Muscle of leg (tissue), 16 donors: ENCODE measurements at places on chromosomes 3 and 15.

DNA sequence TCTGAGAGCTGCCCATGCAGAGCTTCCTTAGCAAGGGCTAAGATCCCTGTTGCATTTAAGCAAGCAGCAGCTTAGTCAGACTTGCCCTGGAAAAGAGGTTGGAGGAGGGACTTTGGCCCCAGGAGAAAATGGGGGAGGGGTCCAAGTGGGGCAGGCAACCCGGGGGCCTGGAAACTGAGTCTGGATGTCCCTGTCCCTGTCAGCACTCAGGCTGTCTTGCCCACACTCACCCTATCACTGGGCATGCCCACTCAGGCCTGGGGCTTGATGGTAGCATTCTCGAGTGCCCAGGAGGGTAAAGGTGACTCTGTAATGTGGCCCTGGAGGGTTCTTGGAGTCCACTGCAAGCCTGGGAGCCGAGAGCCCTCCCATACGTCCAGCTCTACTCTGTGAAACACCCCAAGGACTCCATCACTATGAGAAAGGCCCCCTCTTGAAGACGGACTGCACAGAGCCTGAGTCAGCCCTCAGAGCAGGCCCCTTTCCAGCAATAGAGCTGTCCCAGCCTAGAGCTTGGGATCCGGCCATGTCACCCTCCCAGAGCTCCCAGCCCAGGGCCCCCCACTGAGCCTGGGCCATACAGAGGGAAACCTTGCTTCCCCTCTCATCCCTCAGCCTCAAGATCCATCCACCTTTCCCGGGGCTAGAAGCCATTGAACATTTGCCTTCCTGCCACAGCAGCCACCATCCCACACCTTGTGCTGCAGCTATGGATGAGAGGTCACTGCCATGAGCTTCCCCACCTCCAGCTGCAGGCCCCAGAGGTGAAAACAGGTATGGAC lies 13.4 kb downstream of the MYL3 start:
- H3K27ac ChIP-seq, result no peak overlapping the region
- peaks cover 45% of the 10 kb centered on the region for H3K4me1 ChIP-seq
- H3K27me3 ChIP-seq, result peaks cover 7% of the 10 kb centered on the region
- H3K36me3 ChIP-seq, result no peaks in the 10 kb centered on the region
- no peak for DNase-seq

- H3K4me3 ChIP-seq, result no peak overlapping the region
- peaks cover 44% of the 10 kb centered on the region for H3K36me3 ChIP-seq
- H3K27me3 ChIP-seq, result no peaks in the 10 kb centered on the region
- no peaks in the 10 kb centered on the region for H3K4me1 ChIP-seq
- DNase-seq, result no peak
- H3K27ac ChIP-seq, result no peak overlapping the region
These were observed 37.1 kb downstream of the RAB11A start for GRCh38 chr15:65906396-65906795.

DNA sequence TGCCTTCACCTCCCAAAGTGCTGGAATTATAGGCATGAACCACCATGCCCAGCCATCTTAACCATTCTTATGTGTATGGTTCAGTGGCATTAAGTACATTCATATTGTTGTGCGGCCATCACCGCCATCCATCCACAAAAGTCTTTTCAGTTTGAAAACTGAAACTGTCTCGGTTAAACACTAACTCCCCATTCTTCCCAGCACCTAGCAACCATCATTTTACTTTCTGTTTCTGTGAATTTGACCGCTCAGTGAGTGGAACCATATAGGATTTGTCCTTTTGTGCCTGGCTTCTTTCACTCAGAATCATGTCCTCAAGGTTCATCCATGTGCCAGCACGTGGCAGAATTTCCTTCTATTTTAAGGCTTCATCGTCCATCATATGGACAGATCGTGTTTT lies 5.8 kb downstream of the MCM2 start:
- no peak overlapping the region for H3K27ac ChIP-seq
- H3K4me3 ChIP-seq, result no peak overlapping the region
- H3K27me3 ChIP-seq, result no peaks in the 10 kb centered on the region
- peaks cover 36% of the 10 kb centered on the region for H3K4me1 ChIP-seq

- no peaks in the 10 kb centered on the region for H3K27me3 ChIP-seq
- H3K36me3 ChIP-seq, result no peaks in the 10 kb centered on the region
- H3K27ac ChIP-seq, result peak overlapping the region; percentile 33
- DNase-seq, result peak; percentile 62
- peak overlapping the region; percentile 52 for H3K4me3 ChIP-seq
These were observed 160.9 kb downstream of the TIGIT start for GRCh38 chr3:114454551-114455251.

GRCh38 chr3:186044427-186044826 lies 64.5 kb downstream of the ETV5 start:
- H3K27me3 ChIP-seq, result no peaks in the 10 kb centered on the region
- H3K4me3 ChIP-seq, result no peak overlapping the region
- no peak for DNase-seq
- peaks cover 8% of the 10 kb centered on the region for H3K36me3 ChIP-seq

- H3K27ac ChIP-seq, result no peak overlapping the region
- H3K4me1 ChIP-seq, result peaks cover 8% of the 10 kb centered on the region
- no peak overlapping the region for H3K4me3 ChIP-seq
These were observed 3.5 kb downstream of the SLC28A1 start for GRCh38 chr15:84887938-84888337.

DNA sequence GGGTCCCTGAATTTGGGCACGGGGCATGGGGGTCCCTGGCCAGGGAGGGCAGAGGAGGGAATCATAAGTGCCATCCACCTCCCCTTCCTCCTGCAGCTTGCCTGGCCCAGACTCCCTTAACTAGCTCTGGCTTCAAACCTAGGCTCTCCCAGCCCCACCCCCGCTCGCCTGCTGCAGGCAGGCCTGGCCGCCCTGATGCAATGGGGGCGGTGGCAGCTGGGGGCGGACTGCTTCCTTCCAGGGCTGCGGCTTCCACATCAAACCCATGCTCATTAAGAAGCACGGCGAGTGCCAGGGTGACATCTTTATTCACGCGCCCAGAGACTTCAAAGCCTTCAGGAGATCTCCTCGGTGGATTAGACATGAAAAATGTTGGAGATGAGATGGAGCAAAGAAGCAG lies 123.1 kb downstream of the TPRA1 start:
- H3K27me3 ChIP-seq, result peaks cover 22% of the 10 kb centered on the region
- no peaks in the 10 kb centered on the region for H3K36me3 ChIP-seq
- no peak overlapping the region for H3K27ac ChIP-seq
- no peak for DNase-seq
- H3K4me3 ChIP-seq, result no peak overlapping the region

GRCh38 chr3:96959901-96960641 lies 145.7 kb downstream of the EPHA6 start:
- H3K4me3 ChIP-seq, result no peak overlapping the region
- peak; percentile 49 for DNase-seq
- no peaks in the 10 kb centered on the region for H3K4me1 ChIP-seq
- no peak overlapping the region for H3K27ac ChIP-seq
- H3K36me3 ChIP-seq, result no peaks in the 10 kb centered on the region

DNA sequence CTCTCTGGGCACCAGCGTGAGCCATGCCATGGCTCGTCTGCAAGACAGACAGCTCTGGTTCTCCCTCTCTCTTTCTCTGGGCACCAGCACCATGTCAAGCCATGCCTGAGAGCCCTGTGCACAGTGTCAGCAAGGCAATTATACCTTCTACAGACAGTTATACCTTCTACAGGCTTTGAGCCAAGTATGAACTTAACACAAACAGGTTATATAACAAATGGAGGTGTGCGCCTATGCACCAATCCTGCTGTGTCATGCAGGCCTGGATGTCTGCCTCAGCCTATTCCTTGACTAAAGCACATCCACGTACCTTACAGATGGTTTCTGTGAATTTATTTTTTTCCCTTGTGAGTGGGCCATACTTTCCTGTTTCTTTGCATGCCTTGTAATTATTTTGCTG lies 5.9 kb upstream of the FBXL2 start:
- no peak for DNase-seq
- H3K27ac ChIP-seq, result no peak overlapping the region
- H3K36me3 ChIP-seq, result no peaks in the 10 kb centered on the region
- H3K4me1 ChIP-seq, result no peaks in the 10 kb centered on the region
- H3K4me3 ChIP-seq, result no peak overlapping the region

DNA sequence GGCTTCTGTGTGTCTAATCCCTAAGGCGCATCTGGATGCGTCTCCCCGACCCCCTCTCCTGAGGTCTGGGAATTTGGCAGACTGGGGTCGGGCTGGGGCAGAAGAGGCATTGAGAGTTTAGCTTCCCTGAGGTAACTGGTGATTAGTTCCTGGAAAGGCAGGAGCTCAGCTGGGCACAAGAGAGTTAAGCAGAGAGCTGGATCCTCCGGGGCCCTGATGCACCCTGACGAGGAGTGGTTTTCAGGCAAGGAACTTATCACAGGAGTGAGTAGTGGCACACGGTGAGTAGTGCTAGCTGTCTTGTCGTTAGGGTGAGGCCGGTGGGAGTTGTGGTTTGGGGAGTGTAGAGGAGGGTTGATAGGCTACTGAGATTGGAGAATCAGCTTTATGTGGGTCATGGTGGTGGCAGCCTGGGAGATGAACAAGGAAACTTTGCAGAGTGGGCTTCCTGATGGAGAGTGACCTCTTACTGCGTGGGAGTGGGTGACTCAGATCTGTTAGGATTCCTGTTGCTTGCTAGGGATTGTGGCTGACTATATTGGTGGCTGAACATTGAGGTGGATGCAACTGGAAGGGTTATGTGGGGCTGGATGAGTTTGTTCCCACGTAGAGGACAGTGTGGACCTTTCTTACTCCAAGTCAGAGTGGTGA lies 897 bp downstream of the RAD54L2 start:
- DNase-seq, result no peak
- peaks cover 9% of the 10 kb centered on the region for H3K36me3 ChIP-seq
- no peaks in the 10 kb centered on the region for H3K27me3 ChIP-seq
- peak overlapping the region; percentile 83 for H3K27ac ChIP-seq

GRCh38 chr3:169764312-169764881 lies 463 bp downstream of the TERC start:
- peak overlapping the region; percentile 93 for H3K4me3 ChIP-seq
- H3K36me3 ChIP-seq, result no peaks in the 10 kb centered on the region
- peak; percentile 80 for DNase-seq
- peak overlapping the region; percentile 98 for H3K27ac ChIP-seq

- H3K4me3 ChIP-seq, result no peak overlapping the region
- no peak overlapping the region for H3K27ac ChIP-seq
- DNase-seq, result no peak
- no peaks in the 10 kb centered on the region for H3K36me3 ChIP-seq
- no peaks in the 10 kb centered on the region for H3K27me3 ChIP-seq
These were observed 87.2 kb downstream of the B3GNT5 start for GRCh38 chr3:183340222-183340621.

DNA sequence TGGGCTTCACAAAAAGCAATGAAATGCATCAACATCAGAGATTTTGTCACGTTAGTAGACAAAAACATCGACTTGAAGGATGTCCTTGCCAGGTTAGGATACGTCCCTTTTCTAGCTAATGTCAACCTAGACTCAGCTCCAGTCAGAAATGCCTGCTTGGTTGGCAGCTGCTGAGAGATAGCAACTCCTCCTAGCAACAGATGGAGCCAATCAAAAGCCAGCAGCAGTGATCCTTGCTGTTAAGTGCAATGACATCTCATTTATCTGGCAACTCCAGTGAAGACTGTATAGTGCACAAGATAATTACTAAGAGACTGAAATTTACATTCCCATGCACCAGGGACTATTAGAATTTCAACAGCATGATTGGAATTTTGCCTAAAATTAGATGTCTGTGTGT lies 424.1 kb downstream of the FGF12 start:
- no peaks in the 10 kb centered on the region for H3K4me1 ChIP-seq
- H3K4me3 ChIP-seq, result no peak overlapping the region
- H3K27ac ChIP-seq, result no peak overlapping the region
- no peaks in the 10 kb centered on the region for H3K36me3 ChIP-seq

DNA sequence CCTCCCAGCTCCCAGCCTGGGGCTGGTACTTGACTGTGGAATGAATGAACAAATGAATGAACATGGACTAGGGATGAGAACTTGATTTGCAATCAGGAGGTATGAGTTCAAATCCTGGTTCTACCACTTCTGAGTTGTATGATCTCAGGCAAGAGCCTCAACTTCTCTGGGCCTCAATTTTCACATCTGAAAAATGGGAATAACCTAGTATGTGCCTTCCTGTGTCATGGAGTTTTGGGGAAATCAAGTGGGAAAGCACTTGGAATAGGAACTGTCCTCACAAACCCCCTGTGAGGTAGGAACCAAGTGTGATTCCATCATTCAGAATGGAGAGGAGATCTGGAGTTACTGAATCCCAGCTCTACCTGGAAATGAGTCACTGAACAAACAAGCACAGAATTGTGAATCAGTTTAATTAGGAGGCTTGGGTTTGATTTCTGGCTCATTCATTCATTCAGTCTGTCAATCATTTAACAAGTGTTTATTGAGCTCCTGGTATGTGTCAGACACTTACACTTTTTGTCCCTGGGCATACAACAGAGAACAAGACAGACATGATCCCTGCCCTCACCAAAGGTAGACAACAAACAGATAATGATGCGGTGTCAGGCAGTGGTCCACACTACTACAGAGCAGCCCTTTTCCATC lies 29.7 kb downstream of the DNASE1L3 start:
- H3K27me3 ChIP-seq, result peaks cover 3% of the 10 kb centered on the region
- H3K27ac ChIP-seq, result no peak overlapping the region
- no peak overlapping the region for H3K4me3 ChIP-seq
- peaks cover 6% of the 10 kb centered on the region for H3K4me1 ChIP-seq
- no peaks in the 10 kb centered on the region for H3K36me3 ChIP-seq
- no peak for DNase-seq

GRCh38 chr3:40741729-40742128 lies 217.0 kb downstream of the ZNF621 start:
- H3K27ac ChIP-seq, result peak overlapping the region; percentile 77
- H3K36me3 ChIP-seq, result no peaks in the 10 kb centered on the region

DNA sequence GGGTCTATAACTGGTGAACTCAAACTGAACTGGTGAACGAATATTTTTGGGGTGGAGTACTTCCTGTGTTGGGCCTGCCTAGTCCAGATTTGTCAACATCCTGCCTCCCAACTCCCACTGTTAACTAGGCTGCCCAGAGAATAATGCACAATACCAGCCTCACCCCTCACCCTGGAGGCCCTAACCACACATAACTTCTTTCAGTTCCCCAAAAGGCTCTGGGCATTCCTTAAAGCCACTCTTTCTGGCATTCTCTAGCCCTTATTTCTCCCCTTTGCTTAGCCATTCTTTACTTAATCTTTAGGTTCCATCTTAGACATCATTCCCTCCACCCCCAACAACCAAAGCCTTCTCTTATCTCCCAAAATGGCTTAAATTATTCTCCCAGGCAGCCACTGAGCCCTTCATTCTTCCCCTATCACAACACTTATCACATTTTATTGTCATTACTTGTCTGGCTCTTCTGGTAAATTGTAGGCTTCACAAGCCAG lies 9.1 kb upstream of the SEC11A start:
- H3K4me1 ChIP-seq, result peaks cover 13% of the 10 kb centered on the region
- no peaks in the 10 kb centered on the region for H3K27me3 ChIP-seq
- H3K27ac ChIP-seq, result peak overlapping the region; percentile 52
- H3K36me3 ChIP-seq, result no peaks in the 10 kb centered on the region

GRCh38 chr15:60568301-60568742 lies 89.4 kb upstream of the ICE2 start:
- H3K4me3 ChIP-seq, result no peak overlapping the region
- H3K36me3 ChIP-seq, result no peaks in the 10 kb centered on the region
- DNase-seq, result no peak
- H3K4me1 ChIP-seq, result no peaks in the 10 kb centered on the region
- no peak overlapping the region for H3K27ac ChIP-seq
- H3K27me3 ChIP-seq, result no peaks in the 10 kb centered on the region
